Fibroblast of mammary gland (primary cell): ENCODE measurements at places on chromosomes 12 and 14.
A peak's percentile ranks its signal among the peaks of the same experiment; 100 is the strongest.

DNA sequence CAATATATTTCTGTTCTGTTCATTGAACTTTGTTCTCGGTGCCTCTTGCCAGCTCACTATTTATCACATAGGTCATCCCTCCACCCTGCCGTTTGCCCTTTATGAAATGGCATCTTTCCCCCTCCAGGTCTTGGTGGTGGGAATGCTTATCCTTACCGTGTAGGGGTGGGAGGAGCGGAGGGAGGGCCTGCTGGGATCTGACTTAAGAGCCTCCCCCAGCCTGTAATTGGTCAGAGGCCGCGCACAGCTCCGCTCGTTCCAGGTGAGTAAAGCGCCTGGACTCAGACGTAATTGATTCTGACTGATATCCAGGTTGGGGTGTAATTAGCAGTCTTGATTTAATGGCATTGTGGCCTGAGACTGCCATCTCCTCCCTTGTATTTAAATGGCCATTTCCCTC lies 185.3 kb downstream of the TSPAN9 start:
- no peak for DNase-seq

DNA sequence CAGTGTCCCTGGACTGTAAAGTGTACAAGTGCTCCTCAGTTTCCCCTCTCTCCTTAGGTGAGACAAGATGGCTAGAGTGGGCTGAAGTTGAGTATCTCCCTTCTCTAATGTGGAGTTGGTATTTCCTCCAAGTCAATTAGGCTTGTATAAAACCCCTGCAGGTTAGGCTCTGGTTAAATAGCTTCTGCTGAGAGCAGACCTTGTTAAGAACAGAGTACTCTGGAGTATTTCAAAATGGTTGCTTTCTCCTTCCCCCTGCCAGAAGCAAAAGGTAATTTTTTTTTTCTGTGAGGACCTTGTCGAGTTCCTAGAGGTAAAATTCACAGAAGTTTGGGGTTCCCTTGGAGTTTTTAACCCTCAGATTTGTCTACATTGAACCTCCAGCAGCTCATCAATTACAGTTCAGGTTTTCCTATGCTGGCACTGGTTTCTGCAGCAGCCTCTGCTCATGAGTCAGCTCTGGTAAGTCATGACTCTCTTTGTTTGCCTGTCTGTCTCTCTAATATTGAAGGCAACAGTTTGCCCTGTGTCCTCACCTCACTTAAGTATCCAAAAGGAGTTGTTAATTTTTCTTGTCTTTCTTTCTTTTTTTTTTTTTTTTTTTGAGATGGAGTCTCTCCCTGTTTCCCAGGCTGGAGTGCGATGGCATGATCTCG lies 27.8 kb upstream of the GLIPR1 start:
- peak; percentile 62 for DNase-seq

DNA sequence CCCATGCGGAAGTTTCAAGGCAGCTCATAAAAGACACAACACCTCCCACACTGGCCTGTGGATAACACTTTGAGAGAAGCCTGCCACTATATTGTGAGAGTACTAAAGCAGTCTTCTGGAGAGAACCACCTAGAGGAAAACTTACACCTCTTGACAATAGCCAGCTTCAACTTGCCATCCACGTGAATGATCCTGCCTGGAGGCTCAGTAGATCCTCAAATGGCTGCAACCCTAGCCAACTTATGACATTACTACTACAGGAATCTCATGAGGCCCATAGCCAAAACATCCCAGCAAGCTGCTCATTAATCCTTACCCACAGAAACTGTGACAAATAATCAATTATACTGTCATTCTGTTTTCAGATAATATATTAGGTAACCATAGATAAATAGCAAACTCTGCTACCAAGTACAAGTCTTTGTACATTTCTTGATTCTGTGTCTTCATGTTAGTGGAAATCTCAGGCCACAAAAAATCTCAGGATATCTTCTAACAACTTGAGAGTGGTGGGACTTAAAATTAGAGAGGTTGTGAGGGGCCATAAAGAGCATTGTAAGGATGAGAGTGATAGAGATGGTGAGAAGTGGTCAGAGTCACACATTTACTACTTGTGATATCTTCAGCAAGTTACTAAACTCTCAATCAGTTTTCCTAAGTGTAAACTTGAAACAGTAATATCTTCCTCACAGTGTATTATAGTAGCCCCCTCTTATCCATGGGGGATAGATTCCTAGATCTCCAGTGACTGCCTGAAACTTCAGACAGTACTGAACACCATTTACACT lies 368.0 kb downstream of the C12orf50 start:
- DNase-seq = no peak

DNA sequence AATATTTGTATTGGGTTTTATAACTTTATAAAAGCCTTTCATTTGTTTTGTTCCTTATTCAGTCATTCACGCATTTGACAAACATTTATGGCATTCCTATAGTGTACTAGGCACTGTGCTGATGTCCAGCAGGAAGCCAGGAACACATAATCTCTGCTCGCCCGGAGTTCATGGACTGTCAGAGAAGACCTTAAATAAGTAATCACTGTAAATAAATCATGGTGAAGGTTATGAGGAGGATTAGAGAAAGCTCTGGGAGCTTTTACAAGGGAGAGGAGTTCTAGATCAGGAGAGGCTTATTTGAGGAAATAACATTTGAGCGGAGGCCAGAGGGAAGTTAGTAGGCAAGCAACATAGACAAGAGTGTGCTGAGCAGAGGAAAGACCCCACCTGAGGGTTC lies 1.4 kb upstream of the RDH11 start:
- no peak for DNase-seq

GRCh38 chr14:31993521-31993951 lies 83.6 kb upstream of the ARHGAP5 start:
- peak; percentile 38 for DNase-seq

DNA sequence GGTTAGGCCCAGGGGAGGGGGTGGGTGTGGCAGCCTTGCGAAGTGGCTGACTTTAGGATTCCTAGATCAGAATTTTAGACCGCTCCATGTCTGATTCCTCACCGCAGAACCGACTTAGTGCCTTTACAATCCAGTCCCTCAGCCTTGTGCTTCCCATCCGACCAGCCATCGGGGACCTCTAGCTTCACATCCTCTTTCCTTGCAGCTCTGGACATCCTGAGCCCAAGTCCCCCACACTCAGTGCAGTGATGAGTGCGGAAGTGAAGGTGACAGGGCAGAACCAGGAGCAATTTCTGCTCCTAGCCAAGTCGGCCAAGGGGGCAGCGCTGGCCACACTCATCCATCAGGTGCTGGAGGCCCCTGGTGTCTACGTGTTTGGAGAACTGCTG lies 557 bp downstream of the COPS7A start:
- DNase-seq = peak; percentile 26

DNA sequence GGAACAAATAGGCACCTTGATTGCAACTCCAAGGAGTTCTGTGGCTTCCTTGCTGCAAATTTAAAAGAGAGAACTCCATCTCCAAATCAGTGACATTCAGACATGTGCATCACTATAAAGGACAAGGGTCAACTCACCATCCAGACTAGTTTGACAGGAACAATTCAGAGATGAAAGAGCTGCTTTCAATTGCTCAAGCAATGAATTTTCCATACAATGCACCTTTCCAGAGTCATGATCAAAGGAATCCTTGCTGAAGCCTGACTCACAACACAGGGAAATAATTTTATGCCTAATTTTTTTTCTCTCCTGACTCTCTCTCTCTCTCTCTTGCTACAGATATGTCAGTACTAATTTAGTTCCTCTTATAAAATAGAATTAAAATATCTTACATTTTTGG lies 380.5 kb upstream of the GARIN6 start:
- no peak for DNase-seq

GRCh38 chr14:74571901-74572725 lies 39.9 kb downstream of the LTBP2 start:
- DNase-seq = peak; percentile 100

DNA sequence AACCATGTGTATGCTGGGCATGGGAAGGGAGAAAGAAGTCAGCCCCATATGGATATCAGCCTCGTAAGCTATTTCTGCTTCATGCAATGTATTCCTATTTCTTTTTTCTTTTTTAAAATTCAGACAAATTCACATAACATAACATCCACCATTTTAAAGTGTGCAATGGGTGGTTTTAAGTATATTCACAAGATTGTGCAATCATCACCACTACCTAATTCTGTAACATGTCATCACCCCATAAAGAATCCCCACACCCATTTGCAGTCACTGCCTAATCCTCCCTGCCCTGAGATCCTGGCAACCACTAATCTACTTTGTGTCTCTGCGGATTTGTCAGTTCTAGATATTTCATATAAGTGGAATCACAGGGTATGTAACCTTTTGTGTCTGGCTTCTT lies 9.5 kb downstream of the POMT2 start:
- DNase-seq = peak; percentile 67

DNA sequence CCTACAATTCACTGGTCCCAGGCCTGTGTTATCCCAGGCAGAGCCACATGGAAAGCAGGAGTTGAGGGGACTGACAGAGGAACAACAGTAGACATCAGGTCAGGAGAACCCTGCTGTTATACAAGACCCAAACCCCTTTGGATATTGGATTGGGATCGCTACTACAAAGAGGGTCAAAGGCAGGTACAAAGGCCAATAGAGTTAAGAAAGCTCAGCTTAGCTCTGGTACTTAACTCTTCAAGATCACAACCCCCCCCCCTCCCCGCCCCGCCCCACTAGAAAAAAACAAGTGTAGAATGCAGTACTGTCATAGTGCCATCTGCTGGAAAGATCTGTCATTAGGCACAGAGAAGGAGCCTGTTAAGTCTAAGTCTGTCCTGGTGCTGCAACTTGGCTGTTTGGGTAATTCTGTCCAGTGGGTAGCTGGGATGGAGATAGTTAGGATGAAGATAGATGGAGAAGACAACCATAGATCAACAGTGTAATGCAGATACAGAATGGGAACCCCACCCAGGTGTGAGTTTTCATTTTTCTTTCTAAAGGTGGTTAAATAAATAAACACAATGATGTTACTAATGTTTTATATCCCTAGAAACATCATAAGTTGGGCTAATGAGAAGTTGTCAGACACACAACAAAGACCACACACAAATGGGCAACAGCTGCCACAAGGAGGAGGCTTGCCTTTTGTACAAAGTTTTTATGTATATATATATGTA lies 17.2 kb downstream of the REM2 start:
- peak; percentile 79 for DNase-seq

GRCh38 chr14:101377069-101377468 lies 184.2 kb upstream of the DIO3 start:
- no peak for DNase-seq

DNA sequence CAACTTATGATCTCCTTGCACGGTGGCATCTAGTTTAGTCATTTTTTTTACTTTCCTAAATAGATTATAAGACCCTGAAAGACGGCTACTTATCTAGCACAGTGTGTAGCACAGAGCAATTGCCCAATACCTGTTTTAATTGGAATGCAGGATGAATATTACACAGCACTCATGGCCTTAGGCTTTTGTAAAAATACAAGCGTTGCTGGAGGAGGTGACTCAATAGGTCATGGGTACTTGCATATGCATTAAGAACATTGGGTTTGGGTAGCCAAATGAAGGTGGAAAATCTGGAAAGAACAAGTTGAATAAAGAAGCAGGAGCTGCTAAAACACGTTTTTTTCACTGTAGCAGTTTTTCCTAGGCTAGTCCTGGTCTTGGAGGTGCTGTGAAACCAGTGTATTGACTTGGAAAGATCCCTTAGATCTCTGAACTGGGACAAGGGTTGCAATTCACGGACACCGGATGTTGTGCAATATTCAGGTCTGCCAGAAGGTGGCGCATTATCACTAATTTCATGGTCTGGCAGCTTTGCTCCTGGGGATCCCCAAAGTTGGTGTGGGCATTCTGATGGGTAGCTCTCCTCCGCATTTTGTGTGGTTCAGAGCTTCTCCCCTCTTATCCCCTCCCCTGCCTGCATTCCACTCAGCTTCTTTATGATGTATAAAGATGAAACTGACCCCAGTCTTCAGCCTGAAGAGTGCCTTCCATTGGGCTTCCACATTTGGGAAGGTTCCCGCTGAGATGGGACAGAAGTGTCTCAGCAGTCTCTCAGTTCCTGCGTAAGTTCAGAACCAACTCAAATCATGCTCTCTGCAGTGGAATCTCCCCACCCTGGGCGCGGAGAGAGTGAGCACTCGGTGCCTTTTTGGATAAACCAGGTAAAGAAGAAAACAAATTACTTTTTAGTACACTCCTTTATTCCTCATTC lies 278.3 kb downstream of the NRXN3 start:
- DNase-seq = peak; percentile 43

DNA sequence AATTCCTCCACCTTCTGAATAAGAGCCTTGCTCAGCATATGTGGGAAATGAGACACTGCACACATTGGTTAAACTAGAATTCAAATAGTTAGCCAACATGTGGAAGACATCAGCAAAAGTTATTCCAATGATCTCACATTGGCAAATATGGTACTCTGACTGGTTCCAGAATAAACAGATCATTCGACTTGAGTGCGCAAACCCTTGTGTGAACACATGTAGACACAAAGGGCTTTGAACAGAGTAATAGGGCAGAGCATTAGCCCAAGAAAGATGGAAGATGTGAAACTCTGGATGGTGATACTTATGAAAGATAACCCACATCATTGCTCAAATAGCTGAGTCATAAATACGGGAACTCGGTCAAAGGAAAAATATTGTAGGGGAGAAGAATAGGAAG lies 1133.4 kb upstream of the SEL1L start:
- peak; percentile 75 for DNase-seq

DNA sequence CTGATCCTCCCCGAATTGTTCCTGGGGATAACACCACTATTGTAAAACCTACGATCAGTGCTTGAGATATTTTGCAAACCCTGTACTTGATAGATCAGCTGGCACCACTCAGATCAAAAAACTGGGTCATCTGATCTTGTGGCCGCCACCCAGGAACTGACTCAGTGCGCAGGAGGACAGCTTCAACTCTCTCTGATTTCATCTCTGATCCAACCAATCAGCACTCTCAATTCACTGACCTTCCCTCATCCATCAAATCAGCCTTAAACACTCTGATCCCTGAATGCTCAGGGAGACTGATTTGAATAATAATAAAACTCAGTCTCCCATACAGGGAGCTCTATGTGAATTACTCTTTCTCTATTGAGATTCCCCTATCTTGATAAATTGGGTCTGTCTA lies 4.2 kb upstream of the XPOT start:
- peak; percentile 88 for DNase-seq

- DNase-seq = no peak
Observed at GRCh38 chr14:24071836-24072430, 571 bp downstream of the CPNE6 start.

DNA sequence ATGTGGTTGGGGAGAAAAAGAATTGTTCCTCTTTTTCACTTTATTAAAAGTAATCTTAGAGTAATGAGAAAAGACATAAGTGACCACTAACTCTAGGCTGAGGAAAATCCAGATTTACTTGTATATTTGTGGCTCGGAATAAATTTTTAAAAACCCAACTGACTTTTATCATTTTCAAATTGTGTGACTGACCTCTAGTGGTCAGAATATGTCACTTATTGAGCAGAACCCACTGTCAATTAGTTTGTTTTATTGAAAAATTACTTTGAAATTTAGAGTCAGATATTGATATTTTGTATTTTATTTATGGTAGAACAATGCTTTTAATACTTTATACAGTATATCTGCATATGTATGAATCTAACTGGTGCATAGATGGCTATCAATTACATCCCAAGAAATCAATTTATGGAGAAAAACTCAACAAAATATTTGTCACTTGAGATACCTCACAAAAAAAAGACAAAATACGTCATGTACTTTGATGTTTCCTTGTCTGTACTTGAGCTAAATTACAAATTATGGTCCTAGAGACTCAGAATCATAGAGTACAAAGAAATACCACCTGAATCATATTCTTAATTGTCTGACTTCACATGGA lies 229.4 kb downstream of the CNTN1 start:
- peak; percentile 33 for DNase-seq

GRCh38 chr14:74218462-74218861 lies 20.8 kb upstream of the VSX2 start:
- DNase-seq = no peak
